Omental fat pad (tissue), 4 donors: ENCODE measurements at places on chromosomes 2 and 18.

DNA sequence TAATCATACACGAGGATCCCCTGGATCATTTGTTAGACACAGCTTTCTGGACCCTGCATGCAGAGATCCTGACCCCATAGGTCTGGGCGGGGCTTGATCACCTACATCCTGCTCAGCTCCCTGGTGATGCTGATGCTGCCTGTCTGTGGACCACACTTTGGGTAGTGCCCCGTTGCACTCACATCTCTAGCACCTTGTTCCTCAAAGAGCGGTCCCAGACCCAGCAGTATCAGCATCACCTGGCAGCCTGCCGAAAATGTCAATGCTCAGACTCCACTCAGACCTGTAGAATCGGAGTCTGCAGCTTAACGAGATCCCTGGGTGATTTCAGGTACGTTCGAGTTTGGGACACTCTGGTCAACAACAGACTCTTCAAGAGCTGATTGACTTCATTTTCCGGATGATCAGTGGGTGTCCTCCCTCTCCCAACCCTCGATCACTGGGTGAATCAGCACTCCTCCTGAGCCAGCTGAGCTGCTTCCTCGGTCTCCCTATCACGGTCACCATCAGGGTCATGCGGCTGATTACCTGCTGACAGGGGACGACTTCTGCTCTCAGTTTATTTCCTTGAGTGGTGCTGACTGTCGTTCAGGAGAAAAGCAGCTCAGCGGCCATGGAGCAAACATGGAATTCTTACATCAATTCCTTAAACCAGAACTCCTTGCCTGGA lies 150.6 kb upstream of the RAB12 start:
- DNase-seq, result no peak

GRCh38 chr2:154452471-154452870 lies 246.0 kb upstream of the KCNJ3 start:
- no peak for DNase-seq

GRCh38 chr2:16755442-16755841 lies 89.8 kb upstream of the CYRIA start:
- DNase-seq, result no peak

DNA sequence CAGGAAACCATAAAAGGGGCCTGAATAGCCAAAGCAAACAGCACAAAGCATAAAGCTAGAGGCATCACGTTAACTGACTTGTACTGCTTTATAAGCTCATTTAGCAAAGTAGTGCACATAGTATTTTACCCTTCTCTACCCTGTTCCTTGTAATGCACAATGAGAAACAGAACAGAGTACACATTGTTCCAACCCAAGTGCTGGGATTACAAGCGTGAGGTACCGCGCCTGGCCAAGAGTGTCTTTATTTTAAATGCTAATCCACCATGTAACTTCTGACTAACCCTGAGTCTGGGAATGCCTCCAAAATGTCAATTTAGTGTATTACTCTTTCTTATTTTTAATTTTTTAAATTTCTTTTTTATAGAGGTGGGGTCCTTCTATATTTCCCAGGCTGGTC lies 46.4 kb upstream of the STON1 start:
- no peak for DNase-seq

GRCh38 chr2:112889976-112890375 lies 21.0 kb upstream of the IL37 start:
- DNase-seq, result no peak

DNA sequence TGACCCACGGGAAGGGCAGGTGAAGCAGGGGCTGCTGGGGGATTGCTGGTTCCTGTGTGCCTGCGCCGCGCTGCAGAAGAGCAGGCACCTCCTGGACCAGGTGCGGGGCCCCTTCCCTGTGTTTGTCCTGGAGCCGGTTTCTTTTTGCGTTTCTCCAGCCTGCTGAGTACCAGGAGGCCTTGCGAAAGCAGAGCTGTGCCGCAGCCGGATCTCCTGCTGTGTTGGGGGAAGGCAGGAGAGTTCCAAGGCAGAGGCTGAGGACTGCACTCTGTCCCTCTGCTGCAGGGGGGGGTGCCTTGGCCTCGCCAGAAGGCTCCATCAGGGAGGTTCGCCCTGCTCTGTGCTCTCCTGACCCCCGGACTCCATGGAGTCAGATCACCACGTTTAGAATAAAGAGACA lies 2.8 kb downstream of the CAPN10 start:
- DNase-seq, result no peak

- DNase-seq, result no peak
Measured at GRCh38 chr2:237693291-237693994, 66.1 kb downstream of the LRRFIP1 start.

DNA sequence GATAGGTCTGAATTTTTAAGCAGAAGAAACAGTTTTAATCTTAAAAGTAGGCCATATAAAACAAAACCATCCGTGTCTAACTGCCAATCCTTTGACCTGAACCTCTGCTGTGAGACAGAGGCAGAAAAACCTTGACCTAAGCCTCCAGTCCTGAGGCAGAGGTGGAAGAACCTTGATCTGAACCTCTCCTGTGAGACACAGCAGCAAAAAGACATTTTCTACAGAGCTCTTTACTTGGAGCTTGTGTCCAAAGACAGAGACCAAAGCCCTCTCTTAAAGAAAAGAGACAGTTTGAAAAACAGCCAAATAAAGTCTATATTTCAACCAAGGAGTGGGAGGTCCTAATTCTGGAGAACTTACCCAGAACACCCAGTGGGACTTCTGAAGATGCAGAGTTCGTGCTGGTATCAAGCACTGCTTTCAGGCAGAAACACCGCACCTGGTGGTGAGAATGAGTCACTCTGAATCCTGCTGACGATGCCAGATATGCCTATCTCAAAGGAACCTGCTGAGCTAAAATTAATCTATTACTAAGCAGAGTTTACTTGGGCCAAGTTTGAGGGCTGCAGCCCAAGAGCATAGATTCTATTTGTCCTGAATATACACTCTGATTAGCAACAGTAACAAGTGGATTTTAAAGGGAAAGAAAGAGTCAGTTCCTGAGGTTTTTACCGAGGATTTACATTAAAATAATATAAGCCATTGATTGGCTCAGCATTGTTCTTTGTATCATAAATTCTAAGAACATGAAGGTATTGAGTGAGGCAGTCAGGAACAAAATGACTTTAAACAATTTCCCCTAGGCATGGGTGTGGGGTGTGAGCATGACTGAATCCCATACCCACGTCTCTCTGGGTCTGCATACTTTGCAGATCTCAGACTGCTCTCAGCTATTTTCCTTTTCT lies 806.4 kb downstream of the TRIB2 start:
- DNase-seq, result no peak

- DNase-seq, result no peak
Measured at GRCh38 chr2:238996331-238997136, 148.6 kb downstream of the TWIST2 start.

DNA sequence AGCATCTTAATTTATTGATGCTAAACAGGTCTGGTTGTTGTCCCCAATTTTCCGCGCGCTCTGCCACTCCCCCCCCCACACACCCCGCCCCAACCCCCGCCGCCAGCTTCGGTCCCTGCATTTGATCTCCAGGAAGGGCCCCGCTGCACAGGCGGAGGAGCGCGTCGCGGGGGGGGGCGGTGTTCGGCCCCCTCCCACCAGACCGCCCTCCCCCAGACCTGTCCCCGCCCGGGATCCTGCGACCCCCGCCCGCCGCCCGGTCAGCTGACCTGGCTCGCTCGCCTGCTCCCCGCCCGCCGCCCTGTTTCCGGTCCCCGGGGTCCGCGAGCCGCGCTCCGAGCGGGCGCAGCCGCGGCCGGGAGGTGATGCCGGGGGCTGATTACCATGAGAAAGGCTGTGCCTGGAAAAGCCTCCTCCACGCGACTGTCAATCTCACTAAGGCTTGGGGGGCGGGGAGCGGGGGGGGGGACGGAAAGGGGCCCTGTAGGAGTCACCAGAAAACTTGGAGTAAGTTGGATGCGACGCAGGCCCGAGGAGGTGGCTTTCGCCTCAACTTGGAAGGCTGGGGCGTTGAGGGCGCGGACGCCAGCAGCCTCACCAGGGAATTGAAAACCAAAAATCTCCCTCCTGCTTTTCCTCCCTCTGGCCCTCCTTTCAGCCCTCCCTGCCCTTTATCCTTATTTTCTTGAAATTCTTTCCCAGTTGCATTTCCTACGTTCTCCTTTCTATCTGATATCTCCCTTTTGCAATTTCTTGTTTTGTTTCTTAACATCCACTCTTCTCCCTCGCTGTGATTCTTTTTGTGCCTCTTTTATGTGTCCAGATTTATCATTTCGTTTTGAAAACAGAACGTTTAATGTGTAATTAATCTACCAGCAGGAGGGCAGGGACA lies 4.4 kb upstream of the ZEB2 start:
- DNase-seq, result no peak

- DNase-seq, result no peak
Measured at GRCh38 chr2:100615471-100615870, 52.7 kb downstream of the PDCL3 start.

DNA sequence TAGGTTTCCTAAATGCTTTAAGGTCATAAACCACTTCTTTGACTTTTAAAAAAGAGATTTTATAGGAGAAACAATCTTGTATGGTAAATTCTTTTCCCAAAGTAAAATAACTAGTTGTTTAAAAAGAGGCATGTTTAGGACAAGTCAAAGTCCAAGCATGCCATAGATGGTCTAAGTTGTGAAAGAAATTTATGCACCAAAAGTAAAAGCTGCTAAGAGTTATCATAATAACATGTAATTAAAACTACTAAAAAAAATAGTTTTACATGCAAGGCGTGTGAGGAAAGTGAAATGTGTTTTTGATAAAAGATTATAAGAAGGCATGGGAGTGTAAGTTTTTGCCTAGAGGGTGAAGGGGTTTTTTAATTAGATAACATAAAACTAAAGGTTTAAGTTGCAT lies 22.5 kb downstream of the FAM210A start:
- DNase-seq, result no peak

- no peak for DNase-seq
Measured at GRCh38 chr2:189293164-189293563, 113.6 kb upstream of the COL5A2 start.

DNA sequence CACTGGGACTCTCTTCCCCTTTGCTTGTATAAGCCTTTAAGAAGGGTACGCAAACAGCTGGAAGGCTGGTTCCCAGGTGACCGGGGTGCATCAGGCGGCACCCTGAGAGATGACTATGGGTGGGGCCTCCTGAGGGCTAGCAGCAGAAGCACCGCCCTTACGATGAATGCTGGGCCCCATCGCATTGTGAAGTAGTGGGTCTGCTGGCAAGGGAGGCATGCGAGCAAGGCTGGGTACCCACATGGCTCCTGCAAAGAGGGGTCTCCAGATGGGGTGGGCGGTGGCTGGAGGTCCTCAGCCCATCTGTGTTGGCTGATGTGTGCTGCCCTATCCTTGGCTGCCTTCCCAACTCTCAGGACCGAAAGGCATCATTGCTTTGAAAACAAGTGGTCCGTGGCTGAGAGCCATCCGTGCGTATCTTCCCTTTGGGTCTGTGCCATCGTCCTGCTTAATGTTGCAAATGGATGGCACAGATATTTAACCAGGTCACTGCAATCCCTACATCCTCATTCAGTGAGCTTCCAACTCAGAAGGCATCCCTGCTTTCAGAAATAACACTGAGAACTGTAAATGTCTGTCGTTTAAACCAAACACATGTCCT lies 83.5 kb upstream of the GPC1 start:
- DNase-seq, result no peak

DNA sequence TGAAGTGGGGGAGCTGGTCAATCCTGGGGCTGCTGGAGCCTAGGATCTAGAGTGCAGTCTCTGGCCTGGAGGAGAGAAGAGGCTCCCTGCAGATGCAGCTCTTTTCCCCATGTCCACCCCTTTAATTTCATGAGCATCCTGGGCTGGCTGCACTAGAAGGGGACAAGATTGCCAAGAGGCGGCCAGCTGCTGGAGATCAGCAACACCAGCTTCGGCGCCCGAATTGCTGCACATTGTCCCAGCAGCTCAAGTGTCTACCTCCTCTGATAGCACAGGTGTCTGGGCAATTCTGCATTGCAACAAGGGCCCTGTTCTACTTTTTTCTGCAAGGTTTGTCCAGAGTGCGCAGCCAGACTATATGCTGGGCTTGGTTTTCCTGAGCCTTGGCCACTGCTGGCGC lies 125.7 kb downstream of the AGAP1 start:
- no peak for DNase-seq

DNA sequence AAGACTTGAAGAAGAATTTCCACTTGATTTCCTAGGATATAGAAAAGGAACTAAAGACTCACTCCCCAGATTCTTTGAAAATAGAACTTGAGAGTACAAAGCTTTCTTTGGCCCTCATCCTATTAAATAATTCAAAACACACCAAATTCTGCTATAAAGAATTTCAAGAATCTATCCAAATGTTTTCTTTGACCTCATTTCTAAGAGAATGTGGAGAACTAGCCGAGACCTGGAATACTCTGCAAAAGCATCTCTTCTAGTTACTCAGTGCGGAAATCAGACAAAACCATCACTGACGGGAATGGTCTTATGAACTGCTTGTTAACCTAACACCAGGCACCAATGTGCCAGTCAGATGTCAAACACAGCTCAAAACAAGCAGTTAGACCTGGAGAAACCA lies 44.2 kb upstream of the ARL5A start:
- no peak for DNase-seq
